Stimulated activated CD4-positive, alpha-beta T cell treated with anti-CD3 and anti-CD28 coated beads, Interleukin-15, amount 100 ng/mL, for 48 hours (primary cell): ENCODE measurements at places on chromosomes 6 and 20.

GRCh38 chr6:167949121-167949684, 48.3 kb upstream of the KIF25 start:
- no peak for DNase-seq

DNA sequence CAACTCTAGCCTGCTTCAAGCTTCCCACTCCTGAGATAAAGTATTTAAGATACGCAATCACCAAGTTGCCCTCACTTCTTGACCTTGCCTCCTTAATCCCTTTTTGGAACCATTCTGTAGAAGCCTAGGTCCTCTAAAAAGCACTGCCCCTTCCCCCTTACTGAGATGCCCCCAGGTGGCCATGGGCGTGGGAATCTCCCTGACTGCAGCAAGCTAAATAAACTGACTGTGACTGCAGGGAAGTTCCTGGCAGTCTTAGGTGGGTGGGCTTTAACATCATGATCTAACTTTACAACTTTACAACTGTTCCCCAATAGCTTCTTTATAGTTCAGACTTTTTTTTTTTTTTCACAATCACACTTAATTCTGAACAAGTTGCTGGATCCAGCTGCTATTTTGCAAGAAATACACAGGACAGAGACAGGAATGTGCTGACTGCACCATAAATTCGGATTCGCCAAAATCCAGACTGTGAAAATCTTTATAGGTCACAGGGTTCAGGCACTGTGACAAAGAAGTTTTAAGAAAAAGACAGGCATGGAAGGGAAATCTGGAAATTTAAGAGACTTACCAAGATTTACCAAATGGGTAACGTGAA, 344.2 kb upstream of the SULF2 start:
- no peak for DNase-seq

DNA sequence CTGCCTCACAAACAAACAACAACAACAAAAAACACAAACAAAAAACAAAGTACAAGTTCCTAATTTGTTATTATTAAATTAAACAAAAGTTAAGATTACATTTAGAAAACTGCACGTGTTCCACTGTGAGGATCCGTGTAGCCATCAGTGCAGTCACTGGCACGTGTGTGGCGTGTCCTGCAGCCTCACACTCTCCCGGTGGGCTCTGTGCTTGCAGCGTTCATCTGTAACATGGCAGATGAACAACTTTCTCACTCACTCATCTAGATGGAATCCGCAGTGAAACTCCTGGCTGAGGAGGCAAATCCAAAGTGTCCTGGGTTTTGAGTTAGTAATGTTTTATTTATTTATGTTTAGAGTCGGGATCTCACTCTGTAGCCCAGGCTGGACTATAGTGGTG, 12.9 kb upstream of the ADRM1 start:
- DNase-seq, result no peak

DNA sequence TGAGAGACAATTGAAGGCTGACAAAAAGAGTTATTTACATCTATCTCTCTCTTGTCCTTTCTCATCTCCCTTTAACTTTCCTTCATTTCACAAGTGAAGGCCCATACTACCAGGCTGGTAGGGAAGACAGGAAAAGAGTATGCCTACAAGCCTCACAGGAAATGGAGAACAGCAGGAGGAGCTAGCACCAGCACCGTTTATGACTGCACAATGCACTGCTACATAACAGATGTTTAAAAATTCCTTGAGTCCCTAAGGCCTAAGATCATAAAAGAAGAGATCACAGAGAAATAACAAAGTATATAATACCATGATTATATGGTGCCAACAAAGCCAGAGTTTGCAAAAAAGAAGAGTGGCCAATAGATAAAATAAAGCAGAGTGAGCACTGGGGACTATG, 194.8 kb downstream of the UNC5CL start:
- no peak for DNase-seq

GRCh38 chr20:13141546-13141945, 79.5 kb upstream of the ISM1 start:
- no peak for DNase-seq

DNA sequence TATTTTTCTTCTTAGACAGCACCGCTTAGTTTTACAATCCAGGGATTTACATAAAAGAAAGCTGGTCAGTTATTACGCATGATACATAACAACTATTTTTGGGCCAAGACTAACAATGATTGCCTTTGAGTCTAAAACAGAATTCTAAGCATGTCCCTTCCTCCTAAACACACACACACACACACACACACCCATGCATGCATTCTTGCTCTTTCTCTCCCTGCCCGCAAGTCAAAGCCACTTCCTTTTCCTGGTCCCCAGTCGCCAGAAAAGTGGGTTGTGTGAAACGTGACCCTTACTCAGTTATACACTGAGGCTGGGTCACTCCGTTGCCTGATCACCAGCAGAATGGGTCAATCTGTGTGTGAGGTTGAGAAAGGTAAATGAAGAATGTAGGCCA, 31.4 kb downstream of the FYN start:
- DNase-seq, result no peak

DNA sequence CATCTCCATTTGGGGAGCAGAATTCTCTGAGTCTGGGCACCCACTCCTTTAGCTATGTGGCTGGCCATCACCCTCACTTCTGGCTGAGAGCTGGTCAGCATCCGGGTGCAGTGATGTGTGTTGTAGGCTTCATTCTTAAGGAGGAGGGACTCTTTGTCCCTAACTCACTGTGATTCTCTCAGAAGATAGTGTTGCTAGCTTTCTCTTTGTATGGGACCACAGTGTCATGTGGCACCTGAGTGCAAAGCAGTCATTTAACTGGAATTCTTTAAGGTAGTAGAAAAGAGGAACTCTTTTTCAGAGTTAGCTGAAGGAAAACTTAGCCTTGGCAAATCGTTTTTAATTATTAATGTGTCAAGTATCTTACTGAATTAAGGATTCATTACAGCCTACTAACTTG, 165.9 kb downstream of the JARID2 start:
- no peak for DNase-seq

DNA sequence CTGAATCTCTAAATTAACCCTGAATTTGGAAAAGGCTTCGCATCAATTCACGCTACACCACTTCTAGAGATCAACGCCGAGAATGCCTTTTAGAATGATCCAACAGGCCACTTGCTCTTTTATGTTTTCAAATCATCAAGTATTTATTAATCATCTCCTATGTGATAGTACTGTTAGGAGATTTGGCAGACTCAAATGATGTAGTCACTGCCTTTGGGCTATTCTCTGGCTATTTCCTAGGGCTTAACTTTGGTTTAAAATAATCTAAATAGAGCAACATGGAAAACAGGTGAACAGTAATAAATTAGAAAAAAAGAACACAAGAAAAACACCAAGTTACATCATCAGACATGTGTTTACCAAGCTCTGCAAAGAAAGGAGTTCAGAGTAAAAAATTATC, 140.3 kb downstream of the TENT5A start:
- DNase-seq, result no peak

- peak; percentile 16 for DNase-seq
These were observed 17.1 kb downstream of the REPS1 start for GRCh38 chr6:138970856-138971425.

DNA sequence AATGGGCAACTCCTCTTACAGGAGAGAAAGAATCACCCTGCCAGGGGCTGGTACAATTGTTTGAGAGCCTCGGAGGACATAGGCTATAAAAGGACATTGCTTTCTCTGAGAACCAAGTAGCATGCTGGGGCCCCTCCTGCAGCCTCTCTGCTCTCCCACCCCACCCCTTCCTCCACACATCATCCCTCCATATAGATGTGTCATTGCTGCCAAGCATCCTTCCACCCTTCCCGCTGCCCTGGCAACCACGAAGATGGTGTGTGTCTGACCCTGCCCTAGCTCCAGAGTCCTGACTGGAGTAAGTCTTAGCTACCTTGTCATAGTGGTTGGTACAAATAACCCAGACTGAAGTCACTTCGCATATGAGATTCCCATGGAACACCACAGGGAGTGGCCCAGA, 129.7 kb downstream of the SNX5 start:
- DNase-seq, result no peak

GRCh38 chr6:5764401-5764955, 242.2 kb downstream of the NRN1 start:
- no peak for DNase-seq

DNA sequence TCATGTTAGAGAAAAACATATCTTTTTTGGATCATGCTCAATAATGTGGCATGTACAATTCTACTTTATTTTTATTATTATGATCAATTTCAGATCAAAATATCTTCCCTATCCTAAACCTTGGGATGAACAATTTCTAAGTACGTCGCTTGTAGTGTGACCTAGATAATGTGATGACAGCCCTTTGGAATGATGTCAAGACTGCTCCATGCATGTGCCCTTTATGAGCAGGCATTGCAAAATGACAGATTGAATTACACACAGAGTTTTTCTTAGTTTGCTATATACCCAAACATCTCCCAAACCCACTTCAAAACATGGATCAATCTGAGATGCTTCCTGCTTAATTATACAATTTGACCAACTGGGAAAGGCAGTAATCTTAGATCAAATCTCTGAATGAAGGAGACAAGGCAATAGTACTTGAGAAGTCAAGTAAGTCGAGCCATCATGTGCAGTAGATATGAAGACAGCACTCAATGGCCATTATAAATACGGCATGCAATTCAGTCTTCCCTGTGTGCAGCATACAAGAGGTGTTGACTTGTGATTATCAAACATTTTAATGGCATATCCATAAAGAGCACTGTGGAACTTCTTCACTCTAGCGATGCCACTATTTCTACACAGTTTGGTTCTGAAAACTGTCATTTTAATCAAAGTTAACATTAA, 294.8 kb downstream of the RNF144B start:
- DNase-seq, result no peak

- no peak for DNase-seq
These were observed 2.0 kb downstream of the CD24 start for GRCh38 chr6:106972500-106972899.

DNA sequence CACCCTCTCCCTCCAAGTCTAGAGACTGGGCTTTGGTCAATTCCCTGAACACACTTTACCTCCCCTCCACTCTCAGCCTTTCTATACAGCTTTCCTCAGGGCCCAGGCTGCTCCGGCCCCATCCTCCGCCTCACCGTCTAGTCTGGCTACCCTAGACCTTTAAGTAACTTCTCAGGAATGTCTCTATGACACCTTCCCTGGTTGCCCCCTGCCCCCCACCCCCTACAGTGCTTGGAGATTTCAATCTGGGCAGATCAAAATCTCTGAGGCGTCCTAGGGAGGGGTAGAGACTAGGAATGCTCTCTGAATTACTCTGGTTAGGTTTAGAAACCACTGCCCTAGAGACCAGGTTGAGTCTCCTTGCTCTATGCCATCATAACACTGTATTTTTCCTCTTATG, 6.1 kb downstream of the UBE2J1 start:
- DNase-seq, result no peak

DNA sequence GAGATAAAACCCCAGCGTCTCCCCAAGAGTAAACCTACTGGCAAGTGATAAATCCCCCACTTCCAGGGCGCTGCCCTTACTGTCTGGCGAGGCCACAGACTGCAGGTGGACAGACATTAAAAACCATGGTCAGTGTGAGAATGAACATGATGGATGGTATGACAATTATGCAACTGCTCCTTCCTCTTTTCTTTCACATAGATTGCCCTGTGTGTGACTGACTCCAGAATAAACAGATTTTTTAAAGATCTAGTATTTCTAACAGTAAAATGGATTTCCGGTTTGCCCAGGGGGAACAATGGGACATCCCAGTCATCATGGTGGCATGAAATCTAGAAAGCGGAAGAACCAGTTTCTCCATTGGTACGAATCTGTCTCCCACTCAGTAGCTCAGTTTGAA, 153.7 kb downstream of the FOXC1 start:
- no peak for DNase-seq

DNA sequence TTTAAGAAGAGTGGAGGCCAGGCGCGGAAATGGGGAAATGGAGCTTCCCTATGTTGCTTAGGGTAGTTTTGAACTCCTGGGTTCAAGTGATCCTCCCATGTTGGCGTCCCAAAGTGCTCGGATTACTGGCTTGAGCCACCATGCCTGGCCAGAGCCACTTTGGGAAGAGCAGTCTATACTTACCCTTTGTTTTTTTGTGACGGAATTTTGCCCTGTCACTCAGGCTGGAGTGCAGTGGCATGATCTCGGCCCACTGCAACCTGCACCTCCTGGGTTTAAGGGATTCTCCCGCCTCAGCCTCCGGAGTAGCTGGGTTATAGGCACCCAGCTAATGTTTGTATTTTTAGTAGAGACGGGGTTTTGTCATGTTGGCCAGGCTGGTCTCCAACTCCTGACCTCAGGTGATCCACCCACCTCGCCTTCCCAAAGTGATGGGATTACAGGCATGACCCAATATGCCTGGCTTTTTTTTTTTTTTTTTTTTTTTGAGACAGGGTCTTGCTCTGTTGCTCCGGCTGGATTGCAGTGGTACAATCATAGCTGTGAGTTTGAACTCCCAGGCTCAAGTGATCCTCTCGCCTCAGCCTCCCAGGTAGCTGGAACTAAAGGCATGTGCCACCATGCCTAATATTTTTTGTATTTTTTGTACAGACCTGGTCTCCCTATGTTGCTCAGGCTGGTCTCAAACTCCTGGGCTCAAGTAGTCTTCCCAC, 18.0 kb downstream of the PPP1R10 start:
- DNase-seq, result no peak

DNA sequence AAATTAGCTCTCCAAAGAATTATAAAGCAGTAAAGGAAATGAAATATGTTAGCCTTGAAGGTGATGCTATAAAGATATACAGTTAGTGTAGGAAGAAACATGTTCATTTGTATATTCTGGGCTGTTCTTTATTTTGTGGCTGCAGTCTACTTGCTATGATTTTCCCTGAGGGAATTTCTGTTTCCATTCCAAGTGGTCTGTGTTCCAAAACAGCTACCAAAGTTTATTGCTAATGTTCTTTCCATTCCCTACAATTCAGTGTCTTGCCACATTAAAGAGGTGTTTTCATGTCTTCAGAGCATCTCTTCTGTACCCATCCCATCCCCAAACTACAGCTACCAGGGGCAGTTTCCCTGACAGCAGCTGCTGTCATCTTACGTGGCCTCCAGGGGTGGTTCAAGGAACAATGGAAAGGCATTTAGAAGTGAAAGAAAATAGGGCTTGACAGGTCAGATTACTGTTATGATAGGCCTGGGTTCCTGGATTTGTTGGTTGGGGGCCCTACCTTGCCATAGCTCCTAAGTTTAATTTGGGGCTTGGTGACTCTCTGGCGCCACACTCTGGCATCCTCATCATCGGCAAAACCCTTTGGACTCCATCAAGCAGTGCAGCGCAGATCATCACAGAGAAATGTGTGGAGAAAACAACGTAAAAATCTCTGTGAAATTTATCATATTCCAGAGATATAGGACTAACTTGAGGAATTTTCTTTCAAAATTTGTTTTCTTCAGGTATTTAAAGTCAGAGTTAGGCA, 33.8 kb upstream of the AIG1 start:
- peak; percentile 37 for DNase-seq

GRCh38 chr6:52523378-52524142, 53.3 kb downstream of the TRAM2 start:
- no peak for DNase-seq

- no peak for DNase-seq
These were observed 132.0 kb upstream of the RNF24 start for GRCh38 chr20:4147319-4147718.

GRCh38 chr6:1966713-1967112, 278.7 kb downstream of the GMDS start:
- DNase-seq, result no peak

- no peak for DNase-seq
These were observed 72.2 kb downstream of the SCAF8 start for GRCh38 chr6:154805288-154805911.
